CD4-positive, CD25-positive, alpha-beta regulatory T cell (primary cell): ENCODE measurements at places on chromosomes 16 and 17. TPM values are rescaled to one million over a fixed set of nuclear protein-coding genes. Genes with fewer than 3 reads are reported as not detected.

- no peak for DNase-seq
Measured at GRCh38 chr16:53611179-53611696, 92.4 kb downstream of the RPGRIP1L start.

GRCh38 chr16:62135446-62135845 lies 99.2 kb upstream of the CDH8 start:
- no peak for DNase-seq

- DNase-seq: no peak
Measured at GRCh38 chr17:77840513-77841165, 117.9 kb upstream of the TNRC6C start.

- DNase-seq: no peak
Measured at GRCh38 chr17:38881600-38882191, 11.8 kb downstream of the LASP1 start.

DNA sequence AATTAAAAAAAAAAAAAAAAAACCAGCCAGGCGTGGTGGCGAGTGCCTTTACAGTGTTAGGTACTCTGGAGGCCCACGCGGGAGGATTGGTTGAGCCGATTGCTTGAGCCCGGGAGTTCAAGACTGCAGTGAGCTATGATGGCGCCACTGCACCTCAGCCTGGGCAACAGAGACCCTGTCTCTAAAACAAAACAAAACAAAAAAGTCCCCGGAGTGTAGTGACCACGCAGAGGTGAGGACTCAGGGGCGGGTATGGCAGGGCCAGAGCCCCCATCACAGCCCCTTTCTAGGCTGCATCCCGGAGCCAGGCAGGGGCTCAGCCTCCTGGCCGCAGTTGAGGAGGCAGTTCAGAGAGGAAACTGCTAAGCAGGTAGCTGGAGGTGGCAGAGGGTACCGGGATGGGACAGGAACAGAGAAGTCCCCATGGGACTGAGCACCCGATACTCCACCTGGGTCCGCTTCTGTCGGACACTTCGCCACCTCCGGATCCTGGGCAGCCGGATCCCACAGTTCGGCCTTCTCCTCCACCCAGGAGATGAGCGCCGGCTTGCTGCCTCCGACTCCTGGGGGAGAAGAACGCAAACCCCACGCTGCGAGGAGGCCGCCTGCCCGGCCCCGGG lies 800 bp downstream of the ZNF747 start:
- no peak for DNase-seq

- DNase-seq: no peak
Measured at GRCh38 chr17:49760296-49760695, 3.6 kb downstream of the FAM117A start.

DNA sequence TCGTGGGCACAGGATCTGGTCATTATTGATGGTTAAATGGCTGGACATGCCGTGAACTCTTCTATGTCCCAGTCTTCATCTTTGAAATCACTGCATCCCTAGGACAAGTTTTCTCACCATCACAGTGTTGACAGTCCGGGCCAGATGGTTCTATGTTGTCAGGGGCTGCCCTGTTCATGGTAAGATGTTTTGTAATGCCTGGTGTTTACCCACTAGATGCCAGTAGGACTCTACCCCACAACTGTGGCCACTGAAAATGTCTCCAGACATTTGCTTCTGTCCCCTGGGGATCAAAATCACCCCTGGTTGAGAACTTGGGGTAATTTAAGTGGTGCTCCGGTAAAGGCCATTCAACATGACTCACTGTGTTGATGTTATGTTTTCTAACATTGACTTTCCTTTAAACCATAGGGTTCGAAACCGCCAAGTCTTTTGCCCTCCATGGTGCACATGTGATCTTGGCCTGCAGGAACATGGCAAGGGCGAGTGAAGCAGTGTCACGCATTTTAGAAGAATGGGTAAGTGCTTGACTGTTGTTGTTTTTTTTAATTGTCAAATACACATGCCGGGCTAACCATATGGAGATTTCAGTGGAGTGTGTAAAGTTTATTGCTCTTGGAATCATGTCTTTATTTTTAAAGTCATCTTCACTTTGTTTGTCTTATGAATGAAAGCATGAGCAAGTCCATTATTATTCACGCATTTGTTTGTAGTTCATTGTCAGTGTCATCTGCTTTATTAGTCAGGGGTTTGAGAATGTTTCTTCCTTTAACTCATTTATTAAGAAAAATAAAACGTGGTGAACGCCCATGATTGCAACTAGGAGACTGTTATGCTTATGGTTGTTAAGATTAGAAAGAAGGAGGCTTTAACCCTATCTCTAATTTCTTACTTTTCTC lies 64.6 kb downstream of the WWOX start:
- no peak for DNase-seq

GRCh38 chr16:25143928-25144327 lies 32.4 kb downstream of the LCMT1 start:
- no peak for DNase-seq

GRCh38 chr16:25416002-25416401 lies 158.4 kb upstream of the ZKSCAN2 start:
- no peak for DNase-seq

DNA sequence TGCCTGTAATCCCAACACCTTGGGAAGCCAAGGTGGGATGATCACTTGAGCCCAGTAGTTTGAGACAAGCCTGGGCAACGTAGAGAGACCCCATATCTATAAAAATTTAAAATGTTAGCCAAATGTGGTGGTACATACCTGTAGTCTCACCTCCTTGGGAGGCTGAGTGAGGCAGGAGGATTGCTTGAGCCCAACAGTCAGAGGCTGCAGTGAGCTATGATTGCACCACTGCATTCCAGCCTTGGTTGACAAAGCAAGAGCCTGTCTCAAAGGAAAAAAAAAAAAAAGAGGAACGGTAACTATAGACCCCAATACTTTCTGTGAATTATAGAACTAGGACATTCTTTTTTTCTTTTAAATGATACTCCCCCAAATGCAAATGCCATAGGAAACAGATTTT lies 1.8 kb upstream of the TMC5 start:
- DNase-seq: no peak

CDK5R1 gene
- 6.3 TPM for total RNA-seq

- DNase-seq: no peak
Measured at GRCh38 chr16:81437865-81438264, 6.7 kb upstream of the CMIP start.

GRCh38 chr17:38604479-38605403 lies 1.0 kb downstream of the SRCIN1 start:
- DNase-seq: no peak

DNA sequence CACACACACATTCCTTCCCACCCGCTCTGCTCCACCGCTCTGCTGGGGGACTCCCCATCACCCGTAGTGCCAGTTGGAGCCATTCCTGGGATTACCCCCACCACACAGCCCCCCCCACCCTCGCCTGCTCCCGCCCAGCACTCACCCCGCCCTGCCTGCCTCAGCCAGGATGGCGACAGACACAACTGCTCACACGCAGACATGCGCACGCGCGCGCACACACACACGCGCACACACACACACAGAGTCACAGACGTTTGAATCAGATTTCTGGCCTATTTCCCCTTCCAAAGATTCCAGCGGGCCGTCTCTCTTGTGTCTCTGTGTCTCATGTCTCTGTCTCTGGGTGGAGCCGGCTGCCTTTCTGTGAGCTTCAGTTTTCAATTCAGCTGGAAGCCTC lies 4.4 kb downstream of the CACNA1G start:
- DNase-seq: no peak
